Cardiac ventricle fibroblast (primary cell): ENCODE measurements at places on chromosomes 3 and 15. TPM values are rescaled to one million over a fixed set of nuclear protein-coding genes. Genes with fewer than 3 reads are reported as not detected.

KCNH8 gene
- not detected in 2 replicates for total RNA-seq

XCR1 gene
- total RNA-seq = not detected in 2 replicates

LSAMP gene
- 5.2 and 7.9 TPM in 2 replicates for total RNA-seq

SH2D7 gene
- total RNA-seq = not detected in 2 replicates

OSBPL10 gene
- total RNA-seq = 13.5 and 33.0 TPM in 2 replicates

CMTM7 gene
- 21.6 and 22.5 TPM in 2 replicates for total RNA-seq
